Endodermal cell (in vitro differentiated cells): ENCODE measurements at places on chromosomes 4 and X.

GRCh38 chr4:114249561-114249960 lies 270.1 kb upstream of the ARSJ start:
- no peak for DNase-seq

GRCh38 chrX:53263597-53264094 lies 17.7 kb downstream of the IQSEC2 start:
- no peak for DNase-seq

DNA sequence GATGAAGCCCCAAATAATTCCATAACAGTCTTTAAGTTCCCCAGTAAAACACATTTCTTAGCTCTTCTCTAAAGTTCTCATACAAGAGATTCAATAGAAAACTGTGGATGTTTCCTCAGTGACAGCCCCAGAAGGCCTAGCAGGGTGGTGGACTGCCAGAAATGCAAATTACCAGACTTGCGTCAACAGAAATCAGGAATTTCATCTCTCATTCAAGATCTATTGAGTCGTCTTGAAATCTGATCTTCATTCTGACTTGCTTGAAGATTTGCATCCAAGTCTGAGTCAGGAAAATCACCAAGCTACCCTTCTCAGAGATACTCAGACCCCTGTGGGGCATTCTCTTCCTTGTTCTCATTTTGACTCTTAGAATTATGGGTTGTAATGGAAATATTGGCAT lies 68.9 kb upstream of the NDP start:
- DNase-seq = no peak

DNA sequence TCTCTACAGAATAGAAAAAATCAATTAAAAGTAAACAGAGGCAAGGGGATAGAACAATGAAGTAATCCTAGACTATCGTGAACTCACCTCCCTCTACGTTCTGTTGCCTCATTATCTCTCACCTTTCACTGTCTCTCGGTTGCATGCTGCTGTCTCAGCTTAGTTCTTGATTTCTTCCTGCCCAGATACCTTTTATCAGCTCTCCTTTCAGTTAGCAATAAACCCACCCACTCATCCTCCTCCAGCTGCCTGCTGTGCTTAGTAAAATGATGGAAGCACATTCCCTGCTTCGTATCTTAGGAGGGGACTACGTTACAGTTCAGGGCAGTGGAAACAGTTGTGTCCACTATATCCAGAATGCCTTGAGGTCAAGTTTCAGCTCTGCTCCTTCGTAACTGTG lies 1709.5 kb upstream of the AGA start:
- DNase-seq = peak; percentile 58

DNA sequence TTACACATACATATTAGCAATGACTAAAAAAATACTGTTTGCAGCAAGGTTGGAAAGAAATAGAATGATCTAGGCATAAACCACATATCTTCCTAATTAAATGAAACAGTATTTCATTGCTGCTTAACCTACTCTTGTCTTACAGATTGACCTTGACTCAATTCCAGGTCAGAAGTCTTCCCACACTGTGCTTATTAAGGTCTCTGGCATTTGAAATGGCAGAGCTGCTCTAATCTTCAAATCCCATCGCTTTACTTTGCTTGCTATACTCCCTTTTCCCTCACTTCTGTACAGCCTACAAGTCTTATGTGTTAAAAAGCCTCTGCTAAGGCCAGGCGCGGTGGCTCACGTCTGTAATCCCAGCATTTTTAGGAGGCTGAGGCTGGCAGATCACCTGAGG lies 424.5 kb downstream of the RPA4 start:
- no peak for DNase-seq

- DNase-seq = no peak
Observed at GRCh38 chrX:111207851-111208250, 62.4 kb downstream of the CAPN6 start.

- no peak for DNase-seq
Observed at GRCh38 chr4:86452924-86453531, 93.2 kb upstream of the MAPK10 start.

GRCh38 chr4:48483006-48483776 lies at the start of gene SLC10A4:
Gene SLC10A4, plus strand, starts transcription at chr4:48483343. Its CDS starts 219 bp downstream, at chr4:48483562.
- DNase-seq = peak; percentile 86

GRCh38 chrX:153869473-153870287 lies 16.3 kb downstream of the L1CAM start:
- no peak for DNase-seq

GRCh38 chr4:90443231-90443630 lies 316.0 kb downstream of the CCSER1 start:
- DNase-seq = no peak

- DNase-seq = no peak
Observed at GRCh38 chr4:48602763-48603162, 112.7 kb downstream of the ZAR1 start.
